Fibroblast of villous mesenchyme (primary cell): ENCODE measurements at places on chromosomes 5 and 9. TPM values are rescaled to one million over a fixed set of nuclear protein-coding genes. Genes with fewer than 3 reads are reported as not detected.

ADAMTSL1 gene
- 3.0 and 10.0 TPM in 2 replicates for total RNA-seq

RNF183 gene
- total RNA-seq = not detected in 2 replicates

BHMT gene
- total RNA-seq = under 0.01 and 0.86 TPM in 2 replicates

SLC6A7 gene
- total RNA-seq = under 0.01 TPM in 2 replicates

SPINK13 gene
- total RNA-seq = not detected in 2 replicates

LMBRD2 gene
- total RNA-seq = 12.9 and 23.7 TPM in 2 replicates

IL33 gene
- total RNA-seq = 1.3 and 7.3 TPM in 2 replicates

PTGES gene
- total RNA-seq = 8.7 and 16.0 TPM in 2 replicates

GFI1B gene
- under 0.01 and 0.32 TPM in 2 replicates for total RNA-seq

BRINP1 gene
- under 0.01 TPM in 2 replicates for total RNA-seq

GPR21 gene
- total RNA-seq = 1.9 and 3.0 TPM in 2 replicates

IL4 gene
- total RNA-seq = not detected in 2 replicates

FIBCD1 gene
- total RNA-seq = 4.3 and 19.3 TPM in 2 replicates

LECT2 gene
- not detected in 2 replicates for total RNA-seq

EQTN gene
- not detected in 2 replicates for total RNA-seq

AHRR gene
- 22.5 and 35.1 TPM in 2 replicates for total RNA-seq

SHISAL2B gene
- total RNA-seq = not detected in 2 replicates

NREP gene
- 146 and 253 TPM in 2 replicates for total RNA-seq

SPINK4 gene
- not detected in 2 replicates for total RNA-seq

PLAC8L1 gene
- not detected in 2 replicates for total RNA-seq

SMC2 gene
- total RNA-seq = 11.6 and 19.0 TPM in 2 replicates

SPINK5 gene
- total RNA-seq = under 0.01 TPM in 1 of 2 replicates, not detected in the other

C9orf153 gene
- 0.32 TPM in 1 of 2 replicates, not detected in the other for total RNA-seq

PCDHB10 gene
- under 0.01 and 0.32 TPM in 2 replicates for total RNA-seq

SV2C gene
- total RNA-seq = not detected in 2 replicates

PCDHGA1 gene
- 0.64 and 0.86 TPM in 2 replicates for total RNA-seq

PCDHA2 gene
- under 0.01 TPM in 2 replicates for total RNA-seq

RABEPK gene
- 32.0 and 33.8 TPM in 2 replicates for total RNA-seq
